ENCODE measurements at places on chromosomes 5 and 9. TPM values are rescaled to one million over a fixed set of nuclear protein-coding genes. Genes with fewer than 3 reads are reported as not detected.

ROPN1L gene
- total RNA-seq: 0.39 TPM

LCN1 gene
- 0.60 TPM for total RNA-seq

DMRT3 gene
- not detected for total RNA-seq

PSD2 gene
- 1.5 TPM for total RNA-seq

TGFBI gene
- total RNA-seq: 620 TPM

KIAA0825 gene
- 8.0 TPM for total RNA-seq

SHB gene
- total RNA-seq: 23.8 TPM

GRCh38 chr5:181076920-181077319 is 36.9 kb downstream of the BTNL9 start:
- no peaks in the 10 kb centered on the region for H3K4me1 ChIP-seq
- no peak overlapping the region for H3K27ac ChIP-seq
- no peaks in the 10 kb centered on the region for H3K36me3 ChIP-seq
- DNase-seq: no peak
- no peak overlapping the region for H3K4me3 ChIP-seq

DNA sequence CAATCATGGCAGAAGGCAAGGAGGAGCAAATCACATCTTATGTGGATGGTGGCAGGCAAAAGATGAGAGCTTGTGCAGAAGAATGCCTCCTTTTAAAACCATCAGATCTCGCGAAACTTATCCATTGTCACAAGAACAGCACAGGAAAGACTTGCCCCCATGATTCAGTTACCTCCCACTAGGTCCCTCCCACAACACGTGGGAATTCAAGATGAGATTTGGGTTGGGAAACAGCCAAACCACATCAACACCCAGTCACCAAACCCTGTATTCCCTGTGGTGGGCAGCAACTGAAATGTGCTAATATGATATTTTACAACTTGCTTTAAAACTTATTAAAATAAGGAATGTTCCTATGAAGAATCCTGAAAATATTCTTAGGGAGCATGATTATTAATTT is 54.2 kb downstream of the RASGRF2 start:
- peaks cover 2% of the 10 kb centered on the region for H3K36me3 ChIP-seq
- H3K27ac ChIP-seq: no peak overlapping the region
- no peak overlapping the region for H3K4me3 ChIP-seq
- DNase-seq: no peak

- H3K4me3 ChIP-seq: no peak overlapping the region
- no peak overlapping the region for H3K27ac ChIP-seq
- H3K27me3 ChIP-seq: no peaks in the 10 kb centered on the region
- no peaks in the 10 kb centered on the region for H3K36me3 ChIP-seq
Measured at GRCh38 chr5:13503017-13503416, 441.5 kb downstream of the DNAH5 start.

DNA sequence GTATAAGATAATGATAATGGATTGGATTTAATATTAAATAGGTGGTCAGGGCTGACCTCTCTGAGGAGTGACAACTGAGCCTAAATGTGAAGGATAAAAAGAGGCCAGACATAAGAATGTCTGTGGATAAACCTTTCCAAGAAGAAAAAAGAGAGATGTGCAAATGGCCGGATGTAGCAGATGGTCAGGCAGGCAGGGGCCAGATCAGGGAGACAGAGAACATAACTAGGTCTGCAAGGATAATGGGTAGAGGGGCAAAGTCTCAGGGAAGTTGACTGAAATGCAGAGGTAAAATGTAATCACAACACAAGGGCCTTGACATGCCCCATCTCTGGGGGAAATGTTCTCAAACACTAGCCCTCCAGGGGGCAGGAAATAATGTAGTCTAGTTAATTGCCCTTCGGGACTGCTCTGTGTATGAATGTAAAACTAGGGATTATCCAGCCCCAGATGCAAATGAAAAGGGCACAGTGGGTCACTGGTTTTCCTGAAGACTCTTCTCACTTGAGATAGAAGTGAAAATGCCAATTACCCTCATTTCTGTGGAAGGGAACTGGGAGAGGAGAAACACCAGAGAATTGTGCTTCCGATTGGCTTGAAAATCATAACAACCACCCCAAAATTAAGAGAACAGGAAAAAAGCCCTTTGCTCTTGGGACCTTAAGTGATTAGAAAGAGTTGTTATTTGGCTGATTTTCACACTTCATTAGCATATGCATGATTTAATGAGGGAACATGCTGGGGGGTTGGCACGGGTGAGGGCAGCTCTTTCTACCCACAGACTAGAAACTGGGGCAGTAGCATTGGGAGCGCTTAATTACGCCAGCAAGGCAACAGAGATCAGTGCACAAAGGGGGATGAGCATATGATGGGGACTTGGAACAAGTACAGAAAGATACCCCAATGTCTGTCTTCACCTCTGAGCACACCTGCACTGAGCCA is 88.6 kb downstream of the PPP2R2B start:
- H3K4me3 ChIP-seq: no peak overlapping the region
- H3K27ac ChIP-seq: no peak overlapping the region
- H3K36me3 ChIP-seq: no peaks in the 10 kb centered on the region
- H3K4me1 ChIP-seq: peaks cover 7% of the 10 kb centered on the region
- H3K27me3 ChIP-seq: peaks cover 5% of the 10 kb centered on the region

- no peaks in the 10 kb centered on the region for H3K27me3 ChIP-seq
- H3K4me1 ChIP-seq: peaks cover 3% of the 10 kb centered on the region
- peaks cover 10% of the 10 kb centered on the region for H3K36me3 ChIP-seq
- H3K4me3 ChIP-seq: no peak overlapping the region
- H3K27ac ChIP-seq: no peak overlapping the region
- DNase-seq: no peak
Measured at GRCh38 chr5:9411142-9411541, 134.7 kb downstream of the SEMA5A start.

DNA sequence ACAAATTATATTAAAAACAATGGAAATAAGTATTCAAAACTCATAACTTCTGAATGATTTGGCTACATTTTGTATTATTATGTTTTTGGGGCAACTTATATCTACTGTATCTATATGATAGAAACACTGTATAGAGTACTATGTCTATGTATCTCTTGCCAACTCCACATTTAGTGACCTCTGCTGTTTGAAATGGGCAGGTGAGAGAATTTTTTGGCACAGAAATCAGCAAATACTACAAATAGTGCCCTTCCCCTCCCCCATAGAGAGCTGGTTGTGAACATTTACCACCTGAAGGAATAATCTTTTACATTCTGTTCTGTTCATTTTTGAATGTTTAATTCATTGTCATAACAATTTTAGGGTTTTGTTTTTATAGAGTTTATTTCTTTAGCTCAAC is 545.3 kb downstream of the PDE4D start:
- H3K4me1 ChIP-seq: peaks cover 18% of the 10 kb centered on the region
- no peak overlapping the region for H3K27ac ChIP-seq
- H3K36me3 ChIP-seq: no peaks in the 10 kb centered on the region

DNA sequence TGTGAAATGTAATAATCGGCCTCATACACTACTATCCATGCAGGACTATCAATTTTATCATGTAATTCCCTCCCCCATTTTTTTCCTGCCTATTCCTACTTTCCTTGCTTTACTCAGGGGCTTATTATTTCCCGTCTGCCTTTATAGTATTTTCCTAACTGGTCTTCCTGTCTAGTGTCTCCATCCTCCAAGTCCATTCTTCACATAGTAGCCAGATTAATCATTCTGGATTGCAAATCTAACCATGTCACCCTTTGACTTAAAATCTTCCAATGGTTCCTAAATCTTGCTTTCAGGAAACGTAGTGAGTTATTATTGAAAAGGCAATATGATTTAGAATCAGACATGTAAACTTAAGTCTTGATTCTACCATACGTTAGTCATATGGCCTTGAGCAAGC is 307.4 kb upstream of the HAPLN1 start:
- H3K36me3 ChIP-seq: peaks cover 11% of the 10 kb centered on the region
- no peak for DNase-seq
- peaks cover 51% of the 10 kb centered on the region for H3K4me1 ChIP-seq
- no peak overlapping the region for H3K4me3 ChIP-seq
- H3K27ac ChIP-seq: peak overlapping the region; percentile 73
- no peaks in the 10 kb centered on the region for H3K27me3 ChIP-seq

DNA sequence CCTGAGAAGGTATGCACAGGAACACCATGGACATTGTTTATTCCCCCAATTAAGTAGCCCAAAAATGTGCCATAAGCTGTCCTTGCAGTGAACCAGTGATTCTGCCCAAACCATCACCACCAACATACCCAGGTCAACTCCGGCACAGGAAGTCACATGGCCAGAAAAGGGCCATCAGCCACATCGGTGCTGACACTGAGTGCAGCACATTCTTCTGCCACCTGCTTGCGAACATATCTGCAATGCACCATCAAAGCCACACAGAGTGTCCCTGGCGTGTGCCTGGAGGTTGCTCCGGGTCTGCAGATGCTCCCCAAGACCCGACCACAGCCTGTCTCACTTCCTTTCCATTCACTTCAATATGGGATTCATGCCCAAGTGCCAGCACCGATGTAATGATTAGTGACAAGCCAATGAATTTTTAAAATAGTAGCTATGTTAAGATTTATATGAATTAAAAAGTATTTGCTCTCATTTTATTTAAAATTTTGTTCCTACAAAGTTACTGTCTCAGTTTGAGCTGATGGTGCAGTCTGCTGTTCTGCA is 37.6 kb downstream of the SYK start:
- no peaks in the 10 kb centered on the region for H3K36me3 ChIP-seq
- H3K4me1 ChIP-seq: peaks cover 8% of the 10 kb centered on the region
- no peaks in the 10 kb centered on the region for H3K27me3 ChIP-seq
- no peak overlapping the region for H3K27ac ChIP-seq

DNA sequence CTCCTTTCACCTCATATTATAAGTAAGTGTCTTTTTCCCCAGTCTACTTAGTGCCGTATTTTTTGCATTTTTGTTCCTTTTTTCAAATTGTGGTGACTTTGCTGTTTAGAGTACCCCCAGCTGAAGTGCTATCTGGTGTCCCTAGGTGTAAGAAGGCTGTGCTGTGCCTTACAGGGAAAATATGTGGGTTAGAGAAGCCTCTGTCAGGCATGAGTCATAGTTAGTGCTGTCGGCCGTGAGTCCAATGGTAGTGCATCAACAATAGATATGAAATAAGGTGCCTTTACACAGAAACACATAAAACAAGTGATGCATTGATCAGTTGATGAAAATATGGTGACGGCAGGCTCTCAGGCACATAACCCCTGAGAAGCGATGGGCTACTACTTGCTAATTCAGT is 20.1 kb downstream of the SYK start:
- H3K27me3 ChIP-seq: peaks cover 11% of the 10 kb centered on the region
- DNase-seq: no peak
- H3K4me1 ChIP-seq: no peaks in the 10 kb centered on the region
- H3K4me3 ChIP-seq: no peak overlapping the region
- H3K27ac ChIP-seq: no peak overlapping the region
- H3K36me3 ChIP-seq: peaks cover 3% of the 10 kb centered on the region

GRCh38 chr9:107127608-107128007 is 155.5 kb upstream of the RAD23B start:
- no peak overlapping the region for H3K4me3 ChIP-seq
- no peak overlapping the region for H3K27ac ChIP-seq
- peaks cover 4% of the 10 kb centered on the region for H3K27me3 ChIP-seq
- no peaks in the 10 kb centered on the region for H3K4me1 ChIP-seq

DNA sequence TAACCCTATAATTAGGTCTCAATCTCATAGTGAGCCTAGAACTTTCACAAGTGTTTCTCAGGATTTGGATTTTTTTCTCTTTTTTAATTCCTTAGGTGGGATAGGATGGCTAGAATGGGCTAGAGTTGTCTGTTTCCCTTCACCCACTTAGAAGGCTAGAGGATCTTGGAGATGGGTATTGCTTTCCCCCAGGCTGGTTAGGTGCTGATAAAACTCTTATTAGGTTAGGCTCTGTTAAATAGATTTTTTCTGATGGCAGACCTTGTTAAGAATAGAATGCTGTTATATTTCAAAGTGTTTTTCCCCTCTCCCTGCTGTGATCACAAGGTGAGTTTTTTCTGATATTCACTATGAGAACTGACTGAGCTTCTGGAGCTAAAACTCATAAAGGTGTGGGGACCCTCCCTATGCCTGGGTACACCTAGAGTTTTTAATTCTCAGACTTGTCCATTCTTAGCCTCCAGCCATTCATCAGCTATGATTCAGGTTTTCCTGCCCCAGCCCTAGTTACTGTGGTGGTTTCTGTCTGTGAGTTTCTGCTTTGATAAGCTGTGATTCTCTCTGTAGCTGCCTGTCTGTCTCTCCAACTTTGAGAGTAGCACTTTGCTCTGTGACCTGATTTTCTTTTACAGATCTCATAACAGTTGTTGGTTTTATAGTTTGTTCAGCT is 132.4 kb downstream of the HACD4 start:
- no peak overlapping the region for H3K27ac ChIP-seq
- H3K4me3 ChIP-seq: no peak overlapping the region
- peaks cover 2% of the 10 kb centered on the region for H3K36me3 ChIP-seq
- DNase-seq: no peak
- H3K4me1 ChIP-seq: peaks cover 8% of the 10 kb centered on the region

DNA sequence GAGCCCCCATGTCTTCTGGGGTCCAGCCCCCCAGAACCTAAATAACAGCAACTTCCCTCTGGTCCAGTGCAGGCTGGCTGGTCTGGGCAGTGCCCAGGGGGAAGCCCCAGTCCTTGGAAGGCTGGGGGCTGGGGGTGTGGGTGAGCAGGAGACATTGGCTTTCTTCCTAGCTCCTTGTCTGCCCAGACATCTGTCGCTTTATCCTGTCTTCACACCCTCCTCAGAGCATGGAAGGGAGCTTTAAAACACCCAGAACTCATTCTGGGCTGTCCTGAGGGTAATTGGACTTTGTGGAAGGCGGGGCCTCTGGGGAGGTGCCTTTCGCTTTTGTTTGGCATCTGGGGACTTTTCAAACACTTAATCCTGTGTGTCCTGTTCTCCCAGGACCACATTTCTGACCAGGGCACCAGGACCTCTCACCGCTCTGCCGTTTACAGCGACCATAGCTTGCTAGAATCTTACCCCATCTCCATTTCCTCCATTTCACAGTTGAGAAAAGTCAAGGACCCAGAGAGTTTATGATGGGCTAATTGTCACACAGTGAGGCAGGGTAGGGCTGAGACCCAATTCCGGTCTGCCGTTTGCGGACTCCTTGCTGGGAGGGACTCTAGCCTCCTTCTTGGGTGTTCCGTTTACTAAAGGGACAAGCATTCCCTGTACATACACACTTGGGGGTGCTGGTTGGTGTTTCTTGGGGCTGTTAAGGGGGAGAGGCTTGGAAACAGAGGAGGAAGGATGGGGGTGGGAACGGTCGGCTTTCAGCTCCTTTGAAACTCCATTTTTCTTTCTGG is 1.1 kb downstream of the GSN start:
- peak overlapping the region; percentile 95 for H3K27ac ChIP-seq
- H3K27me3 ChIP-seq: no peaks in the 10 kb centered on the region
- peaks cover 60% of the 10 kb centered on the region for H3K4me1 ChIP-seq

DNA sequence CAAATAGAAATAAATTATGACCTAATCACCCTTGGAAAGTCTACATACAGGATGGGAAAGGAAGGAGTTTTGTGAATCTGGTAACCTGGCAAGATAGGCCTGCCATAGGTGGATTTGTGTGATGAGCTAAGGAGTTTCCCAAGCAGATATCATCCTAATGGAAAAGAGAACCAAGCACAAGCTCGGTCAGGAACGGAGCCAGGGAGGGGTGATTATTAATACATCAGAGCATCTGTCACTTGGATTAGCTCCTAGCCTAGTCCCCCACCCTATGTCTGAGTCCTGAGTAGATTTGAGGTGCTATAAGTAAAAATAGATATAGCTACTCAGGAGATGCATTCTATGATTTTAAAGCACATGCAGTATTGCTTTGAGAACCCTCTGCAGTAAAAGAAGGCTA is 57.3 kb upstream of the SMARCA2 start:
- no peak for DNase-seq
- H3K36me3 ChIP-seq: no peaks in the 10 kb centered on the region
- peaks cover 17% of the 10 kb centered on the region for H3K27me3 ChIP-seq
- no peak overlapping the region for H3K4me3 ChIP-seq
- no peak overlapping the region for H3K27ac ChIP-seq

GRCh38 chr9:76996700-76997099 is 22.8 kb upstream of the FOXB2 start:
- DNase-seq: no peak
- H3K27me3 ChIP-seq: peaks cover 46% of the 10 kb centered on the region
- no peak overlapping the region for H3K4me3 ChIP-seq
- no peak overlapping the region for H3K27ac ChIP-seq
- peaks cover 2% of the 10 kb centered on the region for H3K4me1 ChIP-seq
